COR-L47 (cell line): ENCODE measurements at places on chromosomes 6 and 20.
A peak's percentile ranks its signal among the peaks of the same experiment; 100 is the strongest.

DNA sequence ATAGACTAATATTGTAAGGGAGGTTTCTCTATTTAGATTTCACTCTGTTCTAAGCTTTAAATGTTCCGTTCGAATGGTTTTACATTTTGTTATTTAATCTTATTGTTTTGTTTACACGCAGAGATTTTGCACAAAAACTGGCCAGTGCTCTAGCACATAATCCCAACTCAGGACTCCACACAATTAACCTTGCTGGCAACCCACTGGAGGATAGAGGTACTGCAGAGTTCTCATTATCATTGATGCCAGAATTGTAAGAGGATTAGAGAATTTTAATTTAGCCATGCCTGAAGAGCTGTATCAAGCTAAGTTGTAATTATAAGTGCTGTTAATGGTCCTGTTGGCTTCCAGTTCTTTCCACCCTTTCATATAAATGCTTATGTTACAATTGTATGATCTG lies 179.7 kb upstream of the SCGN start:
- DNase-seq: no peak

- no peak for DNase-seq
Observed at GRCh38 chr6:117074672-117075071, 190.7 kb upstream of the VGLL2 start.

GRCh38 chr20:62897666-62898065 lies 28.6 kb downstream of the DIDO1 start:
- no peak for DNase-seq

DNA sequence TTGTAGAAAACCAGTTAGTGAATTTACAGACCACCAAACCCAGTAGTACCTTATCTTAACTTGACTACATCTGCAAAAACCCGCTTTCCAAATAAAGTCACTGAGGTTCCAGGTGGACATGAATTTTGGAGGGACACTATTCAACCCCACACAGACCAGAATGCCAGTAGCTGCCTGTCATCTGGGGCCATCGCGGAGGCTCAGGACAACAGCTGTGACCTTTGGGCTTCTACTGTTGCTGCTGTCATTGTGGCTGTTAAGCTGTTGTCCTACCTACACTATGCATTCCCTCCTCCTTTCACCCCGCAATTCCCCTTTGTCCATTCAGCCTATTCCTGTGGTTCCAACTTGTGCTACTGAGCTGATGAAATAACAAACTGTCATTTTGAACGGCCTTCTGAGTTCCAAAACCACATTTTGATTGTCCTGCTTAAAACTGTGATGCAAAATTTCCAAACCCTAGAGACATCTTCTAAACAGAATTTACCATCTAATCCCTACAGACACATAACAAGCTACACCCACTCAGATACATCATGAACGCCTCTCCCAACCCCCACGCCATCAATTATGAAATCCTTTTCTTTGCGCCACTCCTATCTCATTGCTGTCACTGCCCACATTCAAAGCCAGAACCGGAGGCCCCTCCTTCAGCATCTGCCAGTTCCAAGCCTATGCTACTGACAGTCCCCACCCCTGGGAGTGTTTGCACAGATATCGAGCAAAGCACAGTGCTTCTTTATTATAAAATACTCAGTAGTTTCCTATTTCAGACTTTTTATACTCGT lies 125.0 kb downstream of the C6orf118 start:
- DNase-seq: no peak

GRCh38 chr6:148746363-148747144 lies at the start of gene UST:
TSS of gene UST (plus strand) at chr6:148747030. CDS start at chr6:148747431, 401 bp downstream.
- peak; percentile 23 for DNase-seq

DNA sequence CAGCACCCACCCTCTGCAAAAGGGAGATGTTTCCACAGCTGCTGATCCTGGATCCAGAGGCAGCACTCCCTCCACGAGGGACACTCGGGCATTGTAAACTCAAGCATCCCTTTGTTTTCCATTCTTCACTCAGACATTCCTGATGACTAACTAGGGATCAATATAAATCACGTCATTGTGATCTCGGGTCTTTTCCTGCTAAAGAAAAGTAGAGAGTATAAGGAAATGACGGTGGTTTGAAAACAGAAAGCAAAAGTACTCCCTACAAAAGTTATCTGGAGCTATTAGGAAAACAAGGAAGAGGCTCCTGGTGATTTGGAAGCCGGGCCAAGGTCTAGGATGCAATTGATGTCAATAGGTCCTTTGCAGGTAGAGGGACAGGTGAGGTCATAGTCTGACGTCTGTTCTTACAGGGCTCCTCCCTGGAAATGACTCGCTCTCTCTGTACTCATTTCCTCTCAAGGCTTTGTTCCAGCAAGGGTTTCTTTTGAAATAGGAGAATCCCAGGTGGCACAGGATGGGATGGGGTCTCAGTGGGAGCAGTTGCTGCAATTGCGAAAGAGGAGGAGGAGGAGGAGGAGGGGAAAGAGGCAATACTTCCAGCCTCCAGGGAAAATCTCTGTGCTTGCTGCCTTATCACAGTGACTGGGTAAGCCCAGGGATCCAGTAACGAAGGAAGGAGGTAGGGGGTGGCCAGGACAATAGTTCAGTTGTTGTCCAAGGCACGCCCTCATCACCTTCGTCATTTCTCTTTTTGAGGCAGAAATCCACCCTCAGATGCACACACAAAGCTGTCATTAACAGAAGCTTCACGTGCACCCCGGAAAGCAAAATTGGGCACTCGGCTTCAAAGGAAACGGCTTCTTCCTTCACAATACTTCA lies 222.8 kb downstream of the LY86 start:
- DNase-seq: peak; percentile 74

- no peak for DNase-seq
Observed at GRCh38 chr20:8007490-8007889, 12.1 kb downstream of the TMX4 start.

DNA sequence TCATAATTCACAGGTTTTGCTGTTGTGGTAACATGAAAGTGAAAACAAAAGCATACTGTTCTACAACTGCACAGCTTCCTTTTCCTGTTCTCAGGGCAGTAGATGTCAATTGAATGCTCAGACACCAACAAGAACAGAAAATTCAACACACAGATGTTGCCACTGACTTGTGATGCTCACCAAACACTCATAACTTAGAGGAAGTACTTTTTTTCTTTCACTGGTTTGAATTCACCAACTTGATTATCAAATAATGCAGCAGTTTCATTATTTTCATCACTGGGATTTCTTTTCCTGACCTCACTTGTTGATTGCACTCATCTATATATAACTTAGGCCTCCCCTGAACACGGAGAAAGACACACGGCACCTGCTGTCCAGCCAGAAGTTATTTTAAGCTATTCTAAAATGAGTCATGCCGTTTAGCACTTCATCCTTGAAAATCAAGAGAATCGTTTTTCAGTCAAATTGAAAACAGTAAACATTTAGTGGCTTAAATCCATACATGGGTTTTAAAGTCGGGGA lies 949 bp downstream of the TXLNB start:
- no peak for DNase-seq

- peak; percentile 64 for DNase-seq
Observed at GRCh38 chr6:87066449-87067333, 28.2 kb downstream of the CGA start.

DNA sequence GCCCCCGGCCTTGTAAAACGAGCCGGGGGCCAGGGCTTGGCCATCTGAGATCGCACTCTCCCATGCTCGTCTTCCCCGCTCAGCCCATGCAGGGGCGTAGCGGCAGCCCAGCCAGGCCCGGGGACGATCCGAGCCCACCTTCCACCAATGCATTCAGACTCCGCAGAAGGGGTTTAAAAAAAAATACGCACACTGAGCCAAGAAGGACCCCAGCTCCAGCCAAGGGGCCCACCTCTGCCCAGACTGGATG lies 320 bp downstream of the GSTA4 start:
- peak; percentile 48 for DNase-seq

DNA sequence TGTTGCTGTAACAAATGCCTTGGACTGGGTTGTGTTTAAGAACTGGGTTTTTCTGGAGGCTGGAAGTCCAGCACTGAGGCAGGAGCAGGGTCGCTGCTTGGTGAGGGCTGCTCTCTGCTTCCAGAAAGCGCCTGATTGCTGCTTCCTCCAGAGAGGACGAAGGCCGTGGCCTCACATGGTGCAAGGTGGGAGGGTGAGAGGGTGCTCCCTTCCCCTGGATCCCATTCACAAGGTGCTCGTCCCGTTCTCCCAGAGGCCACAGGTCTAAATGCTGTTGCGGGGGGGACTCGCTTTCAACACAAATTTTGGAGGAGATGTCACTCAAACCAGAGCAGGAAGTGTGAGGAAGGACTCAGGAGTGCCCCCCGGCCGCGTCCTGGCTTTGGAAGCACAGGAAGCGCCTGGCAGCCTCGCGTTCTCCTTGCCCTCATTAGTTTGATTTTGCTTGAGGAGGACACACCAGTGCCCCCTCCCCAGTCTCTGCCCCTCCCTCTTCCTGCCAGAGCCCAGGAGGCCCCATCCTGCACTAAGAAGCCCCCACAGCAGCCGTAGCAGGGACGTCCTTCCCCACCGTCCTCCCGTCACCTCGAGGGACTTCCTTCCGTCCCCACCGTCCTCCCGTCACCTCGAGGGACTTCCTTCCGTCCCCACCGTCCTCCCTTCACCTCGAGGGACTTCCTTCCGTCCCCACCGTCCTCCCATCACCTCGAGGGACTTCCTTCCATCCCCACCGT lies 7.7 kb upstream of the NKAIN4 start:
- no peak for DNase-seq

GRCh38 chr20:23092384-23092756 lies 6.2 kb upstream of the CD93 start:
- no peak for DNase-seq

DNA sequence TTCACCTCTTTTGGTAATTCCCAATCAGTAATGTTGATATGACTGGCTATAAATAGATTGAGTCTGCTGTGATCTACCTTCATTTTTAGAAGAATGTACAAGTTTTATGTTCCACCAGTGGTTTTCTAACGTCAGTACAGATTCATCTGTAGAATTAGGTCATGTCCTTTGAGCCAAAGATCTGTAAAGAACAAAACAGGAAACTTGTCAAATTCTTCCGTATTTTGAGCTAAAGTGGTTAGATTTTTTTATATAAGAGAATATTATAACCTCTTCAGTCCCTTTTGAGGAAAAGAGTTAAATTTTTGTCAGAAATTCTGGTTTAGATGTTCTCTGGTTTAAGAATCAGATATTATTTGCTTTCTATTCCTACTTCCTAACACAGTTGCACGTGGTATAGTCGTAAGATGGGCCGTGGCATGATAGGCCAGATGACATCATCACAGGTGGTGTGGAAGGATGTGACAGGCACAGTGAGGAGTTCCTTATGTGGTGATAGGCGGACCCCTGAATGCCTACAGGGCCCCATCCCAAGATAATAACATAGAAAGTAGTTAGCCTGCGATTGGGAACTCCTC lies 62.3 kb downstream of the SNX9 start:
- no peak for DNase-seq

DNA sequence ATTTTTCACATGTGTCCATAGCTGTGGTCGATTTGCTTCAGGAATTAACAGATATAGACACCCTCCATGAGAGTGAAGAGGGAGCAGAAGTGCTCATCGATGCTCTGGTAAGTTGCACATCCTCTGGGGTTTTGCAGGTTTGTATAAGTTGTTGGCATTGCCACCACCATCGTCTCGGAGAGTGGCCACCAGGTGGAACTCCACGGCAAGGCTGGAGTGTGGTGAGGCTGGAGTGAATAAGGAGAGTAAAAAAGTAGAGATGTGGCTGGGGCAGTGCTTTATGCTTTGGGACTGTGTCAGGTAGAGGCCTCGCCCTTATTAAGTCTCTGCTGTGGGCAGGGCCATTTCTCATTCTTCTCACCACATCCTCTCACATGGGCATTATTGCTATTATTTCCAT lies 63.7 kb downstream of the CTNNBL1 start:
- DNase-seq: no peak

- peak; percentile 19 for DNase-seq
Observed at GRCh38 chr6:135935941-135936601, 84.6 kb downstream of the PDE7B start.
